Esophagus squamous epithelium (tissue), 5 donors: ENCODE measurements at places on chromosomes 7 and 10. TPM values are rescaled to one million over a fixed set of nuclear protein-coding genes. Genes with fewer than 3 reads are reported as not detected.

- H3K27ac ChIP-seq, result peak overlapping the region; percentile 69
- H3K27me3 ChIP-seq, result no peaks in the 10 kb centered on the region
- H3K4me3 ChIP-seq, result peak overlapping the region; percentile 23
- DNase-seq, result no peak
- H3K4me1 ChIP-seq, result peaks cover 10% of the 10 kb centered on the region
- H3K36me3 ChIP-seq, result no peaks in the 10 kb centered on the region
Measured at GRCh38 chr7:30322271-30323005, 38.0 kb downstream of the ZNRF2 start.

DNA sequence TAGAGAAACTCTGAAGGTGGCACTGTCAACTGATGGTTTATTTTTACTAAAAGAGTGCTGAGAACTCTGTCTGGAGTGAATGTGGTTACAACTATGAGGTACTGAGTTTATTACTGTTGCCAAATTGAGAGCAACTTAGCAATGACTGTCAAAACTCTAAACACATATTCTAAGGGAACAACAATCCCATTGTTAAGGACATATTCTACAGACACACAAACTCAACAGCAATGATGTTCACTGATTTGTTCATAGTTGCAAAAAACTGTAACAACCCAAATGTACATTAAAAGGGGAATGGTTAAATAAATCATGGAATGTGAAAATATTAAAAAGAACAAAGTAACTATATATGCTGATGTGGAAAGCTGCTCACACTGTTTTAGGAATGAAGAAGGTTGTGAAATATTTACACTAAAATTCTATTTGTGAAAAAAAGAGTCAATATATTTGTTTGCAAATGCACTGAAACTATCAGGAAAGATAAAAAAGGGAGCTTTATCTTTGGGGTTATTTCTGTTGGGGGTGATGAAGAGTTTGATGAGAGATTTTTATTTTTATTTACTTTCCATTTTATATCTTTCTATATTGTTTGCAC is 12.9 kb downstream of the PON2 start:
- no peak for DNase-seq
- H3K27ac ChIP-seq, result no peak overlapping the region
- no peaks in the 10 kb centered on the region for H3K36me3 ChIP-seq
- H3K4me3 ChIP-seq, result no peak overlapping the region

GRCh38 chr7:542713-543500 is 23.3 kb upstream of the PDGFA start:
- H3K4me3 ChIP-seq, result no peak overlapping the region
- H3K36me3 ChIP-seq, result no peaks in the 10 kb centered on the region
- H3K27me3 ChIP-seq, result no peaks in the 10 kb centered on the region
- peak overlapping the region; percentile 60 for H3K27ac ChIP-seq
- DNase-seq, result no peak

Gene MYO1G
- 1.4 TPM for total RNA-seq

DNA sequence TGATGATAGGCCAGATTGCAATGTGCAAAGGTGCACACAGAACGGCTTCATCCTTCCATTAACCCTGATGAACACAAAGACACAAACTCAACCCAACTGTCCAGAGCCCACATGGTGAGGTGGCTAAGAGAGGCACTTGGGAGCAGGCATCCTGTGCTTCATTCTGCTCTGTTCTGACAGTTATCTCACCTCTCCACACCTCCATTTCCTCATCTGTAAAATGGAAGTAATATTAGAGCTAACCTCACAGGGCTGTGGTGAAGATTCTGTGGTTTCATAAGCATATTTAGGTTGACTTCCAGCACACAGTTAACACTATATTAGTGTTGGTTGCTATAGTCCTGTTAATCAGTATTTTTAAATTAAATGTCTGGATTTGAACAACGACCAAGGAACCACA is 126.3 kb downstream of the TAX1BP1 start:
- H3K27me3 ChIP-seq, result no peaks in the 10 kb centered on the region
- H3K27ac ChIP-seq, result no peak overlapping the region
- H3K4me1 ChIP-seq, result no peaks in the 10 kb centered on the region
- no peak for DNase-seq
- H3K36me3 ChIP-seq, result no peaks in the 10 kb centered on the region
- H3K4me3 ChIP-seq, result no peak overlapping the region

Gene ADAP1
- total RNA-seq, result 13.7 TPM

DNA sequence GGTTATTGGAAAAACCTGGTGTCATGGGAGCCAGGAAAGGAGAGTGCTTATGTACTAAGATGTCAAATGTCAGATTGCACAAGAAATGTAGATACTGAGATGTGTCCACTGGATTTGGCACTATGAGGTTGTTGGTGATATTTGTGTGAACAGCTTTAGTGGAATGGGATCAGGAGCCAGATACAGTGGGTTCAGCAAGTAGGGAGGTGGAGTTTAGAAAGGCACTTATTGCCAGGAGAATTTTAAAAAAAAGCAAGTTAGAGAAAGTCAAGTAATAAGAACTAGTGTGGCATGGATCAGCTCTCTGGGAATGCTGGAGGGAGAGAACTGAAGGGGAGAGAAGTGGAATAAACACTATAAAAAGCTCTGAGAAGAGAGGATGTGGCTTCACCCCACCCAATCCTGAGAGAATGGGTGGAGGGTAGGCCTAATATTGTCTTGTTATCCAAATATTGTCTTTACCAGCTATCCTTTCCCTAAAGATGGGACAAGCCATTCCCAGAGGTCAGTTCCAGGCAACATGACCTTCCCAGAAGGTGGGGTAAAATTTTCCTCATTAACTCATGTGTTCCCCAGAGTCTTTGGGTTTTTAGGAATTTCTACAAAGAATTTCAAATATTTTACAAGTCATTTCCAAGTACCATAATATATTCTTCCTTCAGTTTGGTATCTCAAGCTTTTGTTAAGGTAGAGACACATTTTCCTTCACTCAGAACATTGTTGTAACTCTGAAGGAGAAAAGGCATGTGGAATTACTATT is 42.3 kb downstream of the ENTPD1 start:
- peaks cover 2% of the 10 kb centered on the region for H3K4me1 ChIP-seq
- H3K36me3 ChIP-seq, result no peaks in the 10 kb centered on the region
- no peak overlapping the region for H3K4me3 ChIP-seq
- no peaks in the 10 kb centered on the region for H3K27me3 ChIP-seq

DNA sequence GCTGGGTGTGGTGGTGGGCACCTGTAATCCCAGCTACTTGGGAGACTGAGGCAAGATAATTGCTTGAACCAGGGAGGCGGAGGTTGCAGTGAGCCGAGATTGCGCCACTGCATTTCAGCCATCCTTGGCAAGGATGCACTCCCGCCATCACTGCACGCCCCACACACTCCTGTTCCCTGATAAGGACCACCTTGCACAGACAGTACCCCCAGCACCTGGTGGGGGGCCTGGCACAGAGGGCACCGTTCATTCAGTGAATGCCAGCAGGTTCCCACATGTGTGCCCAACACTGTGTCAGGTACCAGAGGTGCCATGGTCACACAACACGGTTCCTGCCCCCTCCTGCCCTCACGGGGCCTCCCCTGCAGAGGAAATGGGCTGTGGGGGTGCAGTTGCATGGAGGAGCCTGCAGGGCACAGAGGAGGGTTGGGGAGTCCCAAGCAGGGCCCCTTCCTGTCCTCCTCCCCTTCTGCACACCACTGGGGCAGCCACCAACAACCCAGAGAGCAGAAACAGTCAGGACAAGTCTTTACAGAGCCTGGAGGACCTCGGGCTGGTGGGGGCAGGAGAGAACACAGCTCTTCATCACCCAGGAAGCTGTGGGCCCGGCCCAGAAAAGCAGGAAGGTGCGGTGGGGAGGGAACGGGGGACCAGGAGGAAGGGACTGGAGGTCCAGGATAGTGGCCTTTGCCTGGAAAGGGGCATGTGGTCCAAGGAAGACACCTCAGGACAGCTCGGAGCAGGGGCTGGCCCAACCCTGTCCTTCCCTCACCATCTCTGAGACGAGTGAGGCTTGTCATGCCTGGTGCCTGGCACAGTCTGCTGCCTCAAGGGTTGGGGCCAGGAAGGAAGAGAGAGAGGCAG is 7.1 kb downstream of the CRYGN start:
- no peak overlapping the region for H3K4me3 ChIP-seq
- no peak overlapping the region for H3K27ac ChIP-seq
- H3K27me3 ChIP-seq, result no peaks in the 10 kb centered on the region
- H3K4me1 ChIP-seq, result peaks cover 37% of the 10 kb centered on the region
- DNase-seq, result no peak

Gene HMX2
- not detected for total RNA-seq

DNA sequence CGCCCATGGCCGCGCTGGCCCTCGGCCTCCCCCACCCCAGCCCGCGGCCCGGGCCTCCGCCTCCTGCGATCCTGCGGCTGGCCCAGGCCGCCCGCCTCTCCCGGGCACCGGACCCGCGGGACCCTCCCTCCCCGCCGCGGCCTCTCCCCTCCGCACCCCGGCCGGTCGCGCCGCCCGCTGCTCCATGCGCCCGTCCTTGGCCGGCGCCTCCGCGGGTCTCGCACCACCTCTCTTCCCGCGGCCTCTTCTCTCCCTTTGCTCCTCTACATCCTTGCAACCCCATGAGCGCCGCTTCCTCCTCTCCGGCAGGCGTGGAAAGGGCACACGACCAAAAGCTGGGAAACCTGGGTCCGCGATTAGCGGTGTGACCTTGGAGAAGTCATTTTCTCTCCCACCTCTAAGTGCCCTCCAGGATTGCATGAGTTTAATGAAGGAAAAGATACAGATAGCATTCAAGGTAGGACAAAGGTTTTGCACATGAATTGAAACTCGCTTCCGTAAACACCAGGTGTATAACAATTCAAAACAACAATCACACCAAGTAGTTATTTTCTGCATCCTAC is 448 bp upstream of the SRPK2 start:
- H3K36me3 ChIP-seq, result no peaks in the 10 kb centered on the region
- no peak for DNase-seq
- H3K4me3 ChIP-seq, result peak overlapping the region; percentile 99

GRCh38 chr10:131270461-131271190 is 40.9 kb downstream of the TCERG1L start:
- H3K27ac ChIP-seq, result no peak overlapping the region
- no peaks in the 10 kb centered on the region for H3K36me3 ChIP-seq
- no peak overlapping the region for H3K4me3 ChIP-seq

Gene INSYN2A
- total RNA-seq, result 0.19 TPM
